ENCODE measurements at places on chromosomes 7 and 10.

DNA sequence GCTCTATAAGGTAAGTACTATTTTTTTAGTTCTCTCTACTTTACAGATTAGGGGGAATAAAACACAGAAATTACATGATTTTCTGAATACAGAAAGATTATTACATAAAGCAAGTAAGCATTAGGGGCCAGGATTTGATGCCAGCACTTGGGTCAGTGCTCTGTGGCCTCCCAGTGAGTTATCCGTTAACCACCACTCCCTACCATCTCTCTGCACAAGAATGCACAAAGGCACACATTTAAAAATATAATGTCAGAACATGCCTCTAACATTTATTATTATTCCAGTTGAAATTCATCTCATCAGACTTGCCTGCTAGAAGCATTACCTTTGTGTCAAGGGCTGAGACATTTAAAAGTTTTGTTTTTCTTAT is 59.0 kb downstream of the MET start:
- no peak for DNase-seq

GRCh38 chr7:110104243-110104642 is 986.7 kb upstream of the LRRN3 start:
- DNase-seq, result no peak

DNA sequence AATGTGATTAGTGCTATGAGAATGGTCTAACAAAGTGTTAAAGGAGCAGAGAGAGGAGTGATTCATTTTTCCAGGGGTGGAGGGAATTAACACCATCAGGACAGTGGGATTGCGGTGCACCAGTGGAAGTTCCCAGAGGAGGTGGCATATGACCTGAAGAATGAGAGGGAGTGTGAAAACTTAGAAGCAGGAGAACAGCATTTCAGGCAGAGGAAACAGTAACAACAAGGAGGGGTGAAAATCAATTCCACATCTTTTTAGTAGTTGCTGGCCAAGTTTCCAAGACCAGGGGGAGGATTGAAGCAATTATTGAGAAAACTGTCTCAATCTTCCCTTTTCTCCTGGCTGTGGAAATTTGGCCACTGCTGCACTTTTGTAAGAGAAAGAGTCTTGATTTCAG is 23.7 kb upstream of the CCDC172 start:
- no peak for DNase-seq

DNA sequence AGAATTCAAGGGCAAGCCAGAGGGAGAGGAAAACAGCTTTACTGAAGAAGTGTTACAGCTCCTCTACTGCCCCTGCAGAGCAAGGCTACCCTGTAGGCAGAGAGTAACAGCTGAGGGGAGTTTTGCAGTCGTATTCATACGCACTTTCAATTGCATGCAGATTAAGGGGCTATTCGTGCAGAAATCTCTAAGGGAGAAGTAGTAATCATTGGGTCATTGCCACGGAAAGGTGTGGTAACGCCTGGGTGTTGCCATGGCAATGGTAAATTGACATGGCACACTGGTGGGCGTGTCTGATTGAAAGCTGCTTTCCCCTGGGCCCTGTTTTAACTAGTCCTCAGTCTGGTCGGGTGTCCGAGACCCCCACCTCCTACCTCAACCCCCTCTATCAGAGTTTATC is 227.2 kb downstream of the NSUN6 start:
- DNase-seq, result no peak

DNA sequence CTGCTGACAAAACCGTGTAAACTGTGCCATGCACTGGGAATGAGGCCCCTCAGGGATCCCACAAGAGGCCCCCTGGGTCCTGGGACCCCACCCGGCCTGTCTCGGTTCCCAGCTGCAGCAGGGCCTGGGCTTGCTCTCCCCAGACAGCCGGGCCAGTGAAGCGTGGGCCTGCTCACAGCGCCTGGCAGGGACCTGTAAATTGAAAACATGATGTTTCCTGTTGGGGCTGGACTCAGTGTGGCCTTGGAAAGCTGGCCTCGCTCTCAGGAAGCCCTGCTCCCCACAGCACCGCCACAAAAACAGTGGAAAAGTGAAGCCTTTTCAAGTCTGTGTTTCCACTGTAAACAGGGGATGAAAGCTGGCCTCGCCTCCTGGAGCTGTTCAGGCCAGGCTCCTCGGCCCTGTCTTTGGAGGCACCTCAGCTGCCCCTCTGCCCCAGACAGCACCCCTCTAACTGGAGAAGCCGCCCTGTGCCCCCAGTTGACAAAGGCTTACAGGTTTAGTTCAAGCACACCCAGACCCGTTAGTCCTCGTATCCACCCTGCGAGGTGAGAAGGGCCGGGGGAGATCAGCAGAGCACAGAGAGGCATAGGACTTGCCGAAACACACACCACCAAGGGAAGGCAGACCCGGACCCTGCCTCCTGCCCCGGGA is 108.3 kb downstream of the ZMIZ1 start:
- no peak for DNase-seq

DNA sequence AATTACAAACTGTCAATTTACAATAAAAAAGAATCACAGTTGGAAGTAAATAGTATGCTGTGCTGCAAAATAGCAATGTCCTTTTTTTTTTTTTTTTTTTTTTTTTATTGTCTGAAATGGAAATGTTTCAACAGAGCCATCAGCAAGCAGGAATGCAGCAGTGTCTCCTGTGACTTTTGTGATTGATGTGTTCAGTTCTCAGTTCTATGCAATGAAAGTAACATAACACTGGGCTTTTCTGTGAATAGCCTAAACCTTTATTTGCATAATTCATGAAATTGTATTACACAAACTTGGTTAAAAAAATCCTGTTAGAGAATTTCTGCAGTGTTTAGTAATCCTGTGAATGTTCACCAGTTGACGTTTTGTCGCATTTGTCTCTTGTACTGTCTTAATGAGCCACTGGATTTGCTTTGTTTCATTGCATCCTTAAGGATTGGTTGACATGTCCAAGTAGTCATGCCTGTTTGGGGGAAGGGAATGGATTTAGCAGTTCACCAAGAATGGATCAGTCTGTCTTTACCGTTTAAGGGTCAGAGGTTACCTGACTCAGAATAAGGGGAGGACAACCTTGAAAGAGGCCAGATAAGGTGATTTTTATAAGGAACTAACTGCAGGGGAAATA is 192.7 kb downstream of the MLLT10 start:
- DNase-seq, result no peak

DNA sequence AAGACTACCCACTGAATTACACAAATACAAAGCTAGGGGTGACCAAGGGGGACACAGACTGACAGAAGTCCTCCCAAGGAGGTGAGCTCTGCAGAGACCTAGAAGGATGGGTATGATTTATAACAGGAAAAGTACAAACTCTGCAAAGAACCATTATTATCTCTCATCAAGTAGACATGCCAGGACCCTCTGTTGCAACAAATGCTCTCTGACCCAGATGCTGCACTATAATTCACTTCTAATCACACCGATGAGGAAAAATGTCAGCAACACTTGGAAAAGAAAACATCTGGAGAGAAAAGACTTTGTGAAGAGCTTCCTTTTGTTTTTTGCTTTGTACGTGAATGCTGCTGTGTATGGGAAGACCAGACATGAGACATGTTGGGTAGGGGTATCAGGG is 178.3 kb upstream of the PDE1C start:
- DNase-seq, result no peak

DNA sequence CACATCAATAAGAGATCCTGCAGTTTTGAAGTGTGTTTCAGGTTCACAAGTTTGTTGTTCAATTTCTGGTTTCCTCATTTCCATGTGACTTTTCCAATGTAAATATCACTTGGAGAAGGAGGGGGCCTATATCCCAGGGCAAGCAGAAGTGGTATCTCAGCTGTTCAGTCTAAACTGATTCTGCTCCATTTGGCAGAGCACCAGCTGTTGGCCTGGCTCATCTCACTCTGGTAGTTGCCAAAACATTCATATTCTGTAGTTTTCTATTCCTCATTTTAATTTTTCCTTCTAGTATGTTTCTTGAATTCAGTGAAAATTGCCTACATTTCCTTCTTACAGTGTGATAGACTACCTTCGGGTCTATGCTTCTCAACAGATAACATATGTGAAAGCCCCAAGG is 101.8 kb upstream of the TAC1 start:
- DNase-seq, result no peak

DNA sequence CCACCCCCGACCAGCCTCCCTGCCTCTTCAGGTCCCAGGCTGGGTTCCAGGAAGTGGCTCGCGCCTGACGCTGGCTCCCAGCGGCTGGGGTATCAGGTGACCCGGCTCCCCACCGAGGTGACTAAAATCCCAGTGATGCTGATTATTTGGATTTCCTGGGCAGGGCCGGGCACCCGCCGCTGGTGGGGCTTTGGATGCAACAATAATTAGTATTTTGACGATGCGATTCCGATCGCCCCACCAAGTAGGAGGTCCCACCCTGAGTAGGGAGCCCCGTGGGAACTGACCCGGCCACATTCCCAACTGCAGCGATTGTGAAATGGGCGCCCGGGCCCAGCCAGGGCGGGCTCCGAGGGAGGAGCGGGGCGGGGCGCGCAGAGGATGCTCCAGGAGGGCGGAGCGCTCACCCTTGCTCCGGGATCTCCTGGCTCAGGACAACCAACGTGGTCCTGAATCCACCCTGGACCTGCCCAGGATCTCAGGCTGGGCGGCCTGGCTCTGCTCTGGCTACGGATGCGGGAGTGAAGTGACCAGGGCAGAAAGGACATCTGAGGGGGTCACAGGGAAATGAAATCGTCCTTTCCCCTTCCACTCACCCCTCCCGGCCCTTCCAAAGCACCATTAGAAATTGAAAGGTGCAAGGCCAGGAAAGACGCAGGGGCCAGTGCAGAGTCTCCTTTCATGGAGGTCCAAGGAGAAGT is 32.6 kb downstream of the DUSP5 start:
- peak; percentile 79 for DNase-seq

GRCh38 chr10:99731306-99732032 is 458 bp downstream of the COX15 start:
- DNase-seq, result peak; percentile 5

DNA sequence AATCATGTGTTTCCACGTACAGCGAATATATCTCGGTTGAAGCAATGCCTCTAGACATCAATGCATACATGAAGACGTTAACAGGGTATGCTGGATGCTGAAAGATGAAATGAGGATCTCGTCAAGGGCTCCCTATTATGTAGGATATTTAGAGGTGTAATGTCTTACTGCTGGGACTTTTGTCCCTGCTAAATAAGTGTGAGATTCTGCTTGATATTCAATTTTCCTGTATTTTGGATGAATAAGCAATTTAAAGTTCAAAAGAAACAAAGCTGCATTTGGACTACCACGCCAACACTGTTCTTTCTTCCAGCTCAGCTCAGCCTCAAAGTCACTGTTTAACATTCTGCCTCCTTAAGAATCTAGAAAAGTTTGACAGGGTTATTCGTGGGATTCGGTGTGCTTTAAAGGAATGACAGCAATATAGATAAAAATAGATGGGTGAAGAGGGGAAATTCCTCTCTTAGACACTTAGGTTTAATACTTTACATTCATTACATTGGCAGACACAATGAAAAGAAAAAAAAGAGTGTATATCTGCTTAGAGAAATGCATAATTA is 110.1 kb upstream of the RHEB start:
- no peak for DNase-seq

DNA sequence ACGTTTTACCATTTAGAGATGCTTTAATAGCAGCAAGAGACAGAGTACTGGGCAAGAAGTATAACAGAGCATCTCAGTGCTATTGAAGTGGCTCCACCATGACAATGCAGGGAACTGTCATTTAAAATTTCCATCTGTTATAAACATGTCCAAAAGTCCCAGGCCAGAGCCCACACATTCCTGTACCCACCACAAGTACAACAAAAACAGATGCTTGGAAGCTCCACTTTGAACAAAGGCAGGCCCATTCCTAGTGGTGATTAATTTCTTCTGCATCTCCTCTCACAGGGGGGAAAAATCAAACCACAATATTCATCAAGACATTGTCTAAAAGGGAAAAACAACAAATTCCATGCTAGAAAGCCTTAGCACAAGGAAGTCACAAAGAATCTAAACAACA is 627.9 kb downstream of the PARD3 start:
- DNase-seq, result peak; percentile 64

Data from cardiac fibroblast (primary cell).